Activated naive CD8-positive, alpha-beta T cell treated with anti-CD3 and anti-CD28 coated beads, Interleukin-2, amount 50 U/mL, for 16 hours (primary cell): ENCODE measurements at places on chromosomes 5 and 9.

GRCh38 chr9:72477930-72478518 is 43.4 kb upstream of the TMC1 start:
- DNase-seq: no peak

- no peak for DNase-seq
These were observed 3.5 kb downstream of the SLC34A3 start for GRCh38 chr9:137234055-137234697.

- no peak for DNase-seq
These were observed 43.2 kb downstream of the UBE2QL1 start for GRCh38 chr5:6491919-6492290.

DNA sequence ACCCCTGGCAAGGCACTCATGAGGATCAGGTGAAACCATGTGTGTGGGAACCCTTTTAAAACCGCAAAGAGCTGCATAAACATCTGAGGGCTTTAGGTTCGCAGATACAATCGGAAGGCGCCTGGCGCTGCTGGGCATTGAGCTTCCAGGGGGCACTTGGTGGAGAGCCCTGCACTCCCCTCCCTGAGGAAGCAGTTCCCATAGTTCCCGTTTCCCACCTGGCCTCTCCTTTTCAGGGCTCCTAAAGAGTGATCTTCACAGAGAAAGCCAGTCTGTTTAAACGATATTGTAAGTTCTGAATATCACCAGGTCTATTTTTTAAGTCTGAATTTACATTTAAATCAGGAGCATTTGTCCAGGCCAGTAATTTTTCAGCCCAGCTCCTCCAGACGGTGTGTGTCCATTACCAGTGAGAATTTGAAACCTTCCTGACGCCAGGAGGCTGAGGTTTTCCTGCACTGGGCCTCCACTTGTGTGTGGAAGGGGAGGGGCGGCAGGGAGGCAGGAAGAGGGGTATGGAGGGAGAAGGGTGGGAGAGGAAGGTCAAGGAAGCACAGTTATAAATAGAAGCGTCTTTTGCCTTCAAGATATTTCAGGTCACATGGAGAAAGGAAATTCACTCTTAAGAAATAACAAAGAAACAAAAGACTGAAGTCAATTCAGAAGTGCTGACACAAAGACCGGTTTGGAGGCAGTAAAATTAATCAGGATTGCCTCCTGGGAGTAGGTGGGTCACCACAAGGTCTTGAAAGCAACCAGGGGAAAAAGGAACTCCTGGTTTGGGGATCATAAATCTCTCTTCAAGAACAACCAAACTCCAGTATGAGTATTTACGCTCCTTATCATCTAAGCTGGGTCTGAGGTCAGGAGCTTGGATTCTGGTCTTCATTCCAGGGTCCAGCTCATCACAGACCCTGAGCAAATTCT is 14.3 kb upstream of the MGAT1 start:
- DNase-seq: no peak

GRCh38 chr5:77033338-77033737 is 3.1 kb downstream of the AGGF1 start:
- DNase-seq: no peak

DNA sequence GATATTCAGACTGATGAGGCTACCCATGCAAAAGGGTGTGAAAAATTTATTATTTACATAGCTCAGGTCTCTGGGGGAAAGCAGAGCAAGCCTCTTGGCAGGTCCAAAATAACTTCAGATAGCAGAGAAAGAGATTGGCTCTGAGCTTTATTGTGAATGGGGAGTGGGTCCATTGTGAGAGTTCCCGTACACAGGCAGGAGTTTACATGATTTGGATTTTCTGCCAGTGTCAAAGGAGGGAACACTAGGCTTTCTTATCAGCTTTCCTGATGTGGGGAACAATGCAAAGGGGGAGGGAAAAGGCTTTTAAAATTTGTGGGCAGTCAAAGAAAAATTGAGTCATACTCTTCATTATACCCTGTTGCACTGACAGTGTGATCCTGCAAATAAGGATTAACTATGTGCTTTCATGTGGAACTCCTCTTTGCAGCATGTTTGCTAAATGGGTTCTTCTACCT is 615.0 kb upstream of the RIOK2 start:
- no peak for DNase-seq

DNA sequence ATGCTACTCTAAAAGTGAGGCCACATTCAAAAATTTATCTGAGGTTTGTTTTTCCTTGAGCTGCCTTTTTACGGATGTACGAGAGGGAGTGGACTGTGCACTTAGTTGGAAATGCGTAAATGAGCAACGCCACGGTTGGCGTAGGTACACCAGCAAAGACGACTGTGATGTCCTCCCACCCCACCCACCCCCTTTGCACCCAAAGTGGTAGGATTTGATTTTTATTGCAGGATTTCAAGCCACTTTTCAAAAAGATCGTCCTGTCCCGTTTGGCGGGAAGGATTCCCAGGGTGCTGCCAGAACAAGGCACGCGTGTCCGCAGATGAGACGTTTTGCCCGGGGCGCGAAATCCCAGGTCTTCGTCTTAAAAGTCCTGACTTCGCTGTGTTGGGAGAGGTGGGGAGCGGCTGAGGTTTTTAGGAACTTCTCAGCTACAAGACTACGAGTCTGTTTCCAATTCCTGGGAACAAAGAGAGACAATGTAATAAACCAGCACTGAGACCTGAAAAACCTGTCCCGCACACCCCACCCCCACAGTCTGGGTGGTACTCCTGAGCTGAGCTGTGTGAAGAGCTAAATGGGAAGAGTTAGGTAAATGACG is 1.0 kb upstream of the TLE1 start:
- DNase-seq: no peak

DNA sequence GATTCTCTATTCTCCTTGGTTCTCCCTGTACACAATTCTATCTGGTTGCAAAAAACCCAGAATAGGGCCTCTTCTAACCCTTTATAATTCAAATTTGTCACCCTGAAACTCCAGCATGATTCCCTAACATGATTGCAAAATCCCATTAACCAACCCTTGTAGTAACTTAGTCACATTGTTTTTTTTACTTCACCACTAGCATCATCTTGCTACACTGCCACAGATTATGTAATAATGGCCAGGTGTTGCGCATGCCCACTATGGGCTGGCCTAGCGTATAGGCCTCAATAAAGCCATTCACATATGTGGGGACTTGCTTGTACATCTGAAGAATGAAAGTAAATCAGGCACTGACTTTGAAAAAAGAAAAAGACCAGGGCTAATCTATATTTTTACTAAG is 25.7 kb downstream of the FAM170A start:
- DNase-seq: no peak

- DNase-seq: no peak
These were observed at the start of gene TRPM6 for GRCh38 chr9:74887041-74887980. TRPM6 (minus strand) TSS chr9:74887921; CDS start chr9:74887856, 65 bp downstream.

- no peak for DNase-seq
These were observed 854 bp upstream of the TEX48 start for GRCh38 chr9:114682846-114683245.

DNA sequence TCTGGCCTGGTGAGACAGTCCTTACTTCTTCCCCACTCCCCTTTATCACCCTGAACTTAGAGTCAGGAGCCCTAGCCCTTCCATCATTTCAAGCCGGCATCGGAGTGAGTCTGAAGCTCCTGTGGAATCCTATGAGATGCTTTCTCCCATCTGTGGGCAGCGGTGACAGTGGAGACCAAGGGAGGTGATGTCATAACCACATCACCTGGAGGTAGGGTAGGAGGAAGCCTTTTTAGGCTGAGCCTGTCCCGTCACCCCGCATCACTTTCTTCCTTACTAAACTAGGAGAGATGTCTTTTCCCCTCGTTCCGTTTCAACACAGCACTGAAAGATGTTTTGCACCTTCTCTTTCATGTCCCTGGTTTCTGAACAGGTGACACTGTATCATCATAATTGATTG is 124.1 kb upstream of the WWC1 start:
- DNase-seq: no peak

DNA sequence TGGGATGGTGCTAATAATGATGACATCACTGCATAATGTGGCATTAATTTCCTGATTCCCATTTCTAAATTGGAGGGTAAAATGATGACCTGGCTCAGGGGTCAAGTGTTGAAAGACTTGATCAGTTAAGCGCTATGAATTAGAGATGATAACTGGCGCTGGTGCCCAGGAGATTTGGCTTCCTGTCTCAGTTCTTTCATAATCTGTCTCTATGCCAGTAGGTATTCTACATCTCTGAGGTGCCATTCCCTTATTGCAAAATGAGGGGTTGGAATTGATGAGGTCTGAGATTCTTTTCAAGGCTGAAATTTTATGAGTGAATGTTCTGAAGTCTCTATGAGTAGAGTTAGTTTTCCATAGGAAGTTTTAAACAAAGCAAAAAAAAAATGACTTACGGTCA is 1715.1 kb upstream of the WWC1 start:
- DNase-seq: no peak

DNA sequence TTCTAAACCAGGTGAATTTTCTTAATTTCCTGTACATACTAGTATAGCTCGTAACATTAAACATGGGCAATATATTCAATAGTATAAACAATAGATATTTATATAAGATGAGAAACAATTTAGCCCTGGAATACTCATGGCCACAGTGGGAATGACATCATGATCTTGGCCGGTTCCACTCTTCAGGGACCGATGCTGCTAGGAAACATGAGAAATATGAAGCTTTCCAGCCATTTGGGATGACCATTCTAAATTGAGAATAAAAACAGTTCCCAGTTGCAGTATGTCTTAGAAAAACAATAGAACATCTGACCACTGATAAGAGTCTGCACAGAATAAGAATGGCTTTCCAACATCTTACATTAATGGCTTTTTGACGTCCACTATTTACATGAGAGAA is 33.3 kb upstream of the SLCO6A1 start:
- DNase-seq: no peak

GRCh38 chr5:177362610-177363507 is 5.1 kb downstream of the RGS14 start:
- DNase-seq: no peak

DNA sequence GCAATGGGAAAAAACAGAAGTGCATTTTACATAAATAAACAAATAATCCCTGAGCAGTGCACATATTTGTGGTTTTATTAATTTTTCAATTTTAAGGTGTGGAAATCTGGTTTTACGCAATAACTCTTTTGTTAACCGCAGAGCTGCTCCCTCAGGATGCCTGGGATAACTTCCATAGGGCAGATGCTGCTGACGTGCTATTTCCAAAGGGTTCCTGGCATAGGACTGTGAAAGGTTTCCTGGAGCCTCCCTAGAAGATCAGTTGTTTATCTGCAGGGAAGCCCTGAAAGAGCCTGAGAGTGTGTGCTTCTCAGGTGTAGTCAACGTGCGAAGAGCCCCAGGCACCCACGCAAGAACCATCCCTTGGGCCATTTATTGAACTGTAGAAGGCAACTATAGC is 443.5 kb downstream of the PLK2 start:
- no peak for DNase-seq

- no peak for DNase-seq
These were observed 52.1 kb upstream of the PITX1 start for GRCh38 chr5:135085936-135086725.

DNA sequence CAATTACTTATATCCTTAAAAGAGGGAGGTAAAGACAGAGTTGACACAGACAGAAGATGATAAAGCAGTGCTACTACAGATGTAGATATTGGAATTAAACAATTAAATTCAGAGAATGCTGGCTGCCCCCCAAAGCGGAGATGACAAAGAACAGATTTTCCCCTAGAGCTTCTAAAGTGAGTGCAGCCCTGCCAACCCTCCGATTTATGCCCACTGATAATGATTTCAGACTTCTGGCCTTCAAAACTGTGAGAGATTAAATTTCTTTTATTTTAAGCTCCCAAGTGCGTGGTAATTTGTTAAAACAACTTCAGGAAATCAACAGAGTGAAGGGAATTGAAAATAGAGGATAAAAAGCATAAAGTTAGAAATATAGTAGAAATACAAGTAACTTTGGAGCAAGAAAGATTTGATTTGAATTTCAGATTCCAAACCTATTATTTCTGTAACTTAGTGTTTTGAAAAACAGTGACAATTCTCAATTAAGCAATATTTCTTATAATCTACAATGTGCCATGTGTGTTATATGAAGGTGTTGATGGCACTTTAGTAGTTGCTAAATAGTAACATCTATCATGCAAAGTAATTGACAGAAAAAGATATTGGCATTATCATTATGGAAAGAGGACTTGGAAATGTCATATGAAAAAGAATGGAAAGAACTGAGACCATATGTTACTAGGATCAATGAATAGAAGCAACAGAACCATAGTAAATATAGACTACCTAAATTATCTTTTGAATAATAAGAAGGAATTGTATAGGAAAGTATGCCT is 946.4 kb upstream of the PTPRD start:
- no peak for DNase-seq

- DNase-seq: peak; percentile 12
These were observed 57.1 kb upstream of the ZBED3 start for GRCh38 chr5:77143998-77144836.

DNA sequence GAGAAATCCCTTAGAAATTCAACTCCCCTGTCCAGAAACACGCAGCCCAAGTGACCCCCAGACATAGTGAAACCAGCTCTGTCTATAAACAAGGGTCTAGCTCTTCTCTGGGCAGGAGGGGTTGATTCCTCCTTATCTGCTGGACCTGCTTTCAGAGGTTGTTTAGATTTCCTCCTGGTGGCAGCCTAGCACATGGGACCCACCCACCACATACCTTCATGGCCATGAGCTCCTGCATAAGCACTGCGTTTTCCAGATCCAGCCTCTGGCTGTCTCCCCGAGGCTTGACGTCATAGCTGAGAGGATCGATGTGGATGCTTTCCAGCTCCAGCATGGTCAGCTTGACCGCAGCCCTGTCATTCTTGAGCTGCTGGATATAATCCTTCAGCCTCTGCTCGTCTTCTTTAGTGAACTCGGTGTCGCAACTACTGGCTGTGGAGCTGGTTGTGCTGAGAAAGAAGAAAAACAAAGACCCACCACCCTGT is 77.0 kb downstream of the DCP2 start:
- no peak for DNase-seq
